ENCODE measurements at places on chromosomes 5 and 9. TPM values are rescaled to one million over a fixed set of nuclear protein-coding genes. Genes with fewer than 3 reads are reported as not detected.

GGTA1 gene
- 0.03 TPM for polyA plus RNA-seq

ODF2 gene
- 35.7 TPM for polyA plus RNA-seq

PSD2 gene
- polyA plus RNA-seq, result 0.15 TPM

SPTLC1 gene
- polyA plus RNA-seq, result 62.0 TPM

LRRC26 gene
- polyA plus RNA-seq, result not detected

FAM221B gene
- not detected for polyA plus RNA-seq

TPRN gene
- 4.4 TPM for polyA plus RNA-seq

RANBP3L gene
- polyA plus RNA-seq, result not detected

EMB gene
- 15.5 TPM for polyA plus RNA-seq

TRPM6 gene
- polyA plus RNA-seq, result 0.08 TPM

XPA gene
- polyA plus RNA-seq, result 3.2 TPM

PRDM9 gene
- not detected for polyA plus RNA-seq

CKMT2 gene
- polyA plus RNA-seq, result not detected

LCN12 gene
- polyA plus RNA-seq, result 1.1 TPM

CDH9 gene
- not detected for polyA plus RNA-seq
